GM12891 (cell line): ENCODE measurements at places on chromosomes 11 and 22.

DNA sequence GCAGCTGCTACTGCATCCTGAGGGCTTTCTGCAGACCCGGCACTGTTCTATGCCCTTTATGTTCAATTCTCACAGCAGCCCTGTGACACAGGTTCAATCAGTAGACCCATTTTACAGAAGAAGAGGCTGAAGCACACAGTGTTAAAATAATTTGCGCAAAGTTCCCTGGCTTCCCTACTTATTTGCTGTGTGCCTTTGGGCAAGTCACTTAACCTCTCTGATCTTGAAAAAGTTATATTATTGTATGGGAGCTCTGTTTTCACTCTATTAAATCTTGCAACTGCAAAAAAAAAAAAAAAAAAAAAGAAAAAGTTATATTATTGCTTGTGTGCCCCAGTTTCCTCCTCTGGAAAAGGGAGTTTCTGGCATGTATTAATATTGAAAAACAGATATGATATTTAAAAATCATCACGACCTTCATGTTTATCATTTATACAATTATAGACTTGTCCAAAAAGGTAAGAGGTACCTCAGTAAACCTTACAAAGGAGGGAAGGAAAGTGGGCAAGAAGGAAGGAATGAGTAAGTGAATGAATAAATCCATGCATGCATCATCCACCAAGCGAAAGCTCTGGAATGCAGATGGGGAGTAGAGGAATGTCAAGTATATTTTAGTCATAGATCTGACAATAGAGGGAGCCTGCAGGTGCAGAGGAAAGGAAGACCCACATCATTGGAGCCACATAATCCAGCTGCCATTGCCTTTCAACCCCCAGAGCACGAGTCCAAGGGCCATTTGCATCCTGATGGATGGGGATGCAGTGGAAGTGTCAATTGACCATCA lies 21.2 kb upstream of the ISX start:
- DNase-seq: no peak

DNA sequence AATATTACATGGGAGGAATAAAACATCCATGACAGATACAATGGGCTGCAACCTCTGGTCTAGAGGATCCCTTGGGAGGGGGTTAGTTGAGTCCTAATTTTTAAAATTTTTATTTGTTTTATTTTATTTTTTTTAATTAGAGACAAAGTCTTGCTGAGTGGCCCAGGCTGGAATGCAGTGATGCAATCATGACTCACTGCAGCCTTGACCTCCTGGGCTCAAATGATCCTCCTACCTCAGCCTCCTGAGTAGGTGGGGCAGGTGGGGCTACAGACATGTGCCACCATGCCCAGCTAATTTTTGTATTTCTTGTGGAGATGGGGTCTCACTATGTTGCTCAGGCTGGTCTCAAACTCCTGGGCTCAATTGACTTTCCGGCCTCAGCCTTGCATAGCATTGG lies 43.1 kb downstream of the FDX1 start:
- no peak for DNase-seq

- no peak for DNase-seq
These were observed 21.6 kb downstream of the PHLDB1 start for GRCh38 chr11:118628861-118629549.

GRCh38 chr22:20089226-20089976 lies 9.4 kb downstream of the DGCR8 start:
- DNase-seq: no peak

DNA sequence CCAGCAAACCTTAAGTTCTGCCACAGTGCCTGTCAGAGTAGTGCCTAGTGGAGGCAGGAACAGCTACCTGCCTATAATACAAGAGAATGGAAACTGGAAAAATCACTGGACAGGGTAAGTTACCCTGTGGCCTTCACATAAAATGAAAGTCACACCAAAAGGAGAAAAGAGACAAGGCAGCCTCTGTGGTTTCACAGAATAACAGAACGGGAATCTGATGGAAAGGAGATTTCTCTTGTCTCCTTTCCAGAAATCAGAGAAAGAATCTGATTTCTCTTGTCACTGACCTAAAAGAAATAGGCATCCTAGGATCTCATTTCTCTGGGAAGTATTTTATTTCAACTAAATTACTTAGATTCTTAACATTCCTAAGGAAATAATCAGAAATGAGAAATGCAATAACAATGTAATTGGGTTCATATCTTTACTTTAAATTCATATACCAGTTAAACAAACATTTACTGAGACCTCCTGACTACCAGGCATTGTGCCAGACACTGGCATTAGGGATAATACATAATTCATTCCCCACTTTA lies 41.6 kb downstream of the PRCP start:
- no peak for DNase-seq

GRCh38 chr11:35875466-35875865 lies 68.4 kb upstream of the LDLRAD3 start:
- no peak for DNase-seq

DNA sequence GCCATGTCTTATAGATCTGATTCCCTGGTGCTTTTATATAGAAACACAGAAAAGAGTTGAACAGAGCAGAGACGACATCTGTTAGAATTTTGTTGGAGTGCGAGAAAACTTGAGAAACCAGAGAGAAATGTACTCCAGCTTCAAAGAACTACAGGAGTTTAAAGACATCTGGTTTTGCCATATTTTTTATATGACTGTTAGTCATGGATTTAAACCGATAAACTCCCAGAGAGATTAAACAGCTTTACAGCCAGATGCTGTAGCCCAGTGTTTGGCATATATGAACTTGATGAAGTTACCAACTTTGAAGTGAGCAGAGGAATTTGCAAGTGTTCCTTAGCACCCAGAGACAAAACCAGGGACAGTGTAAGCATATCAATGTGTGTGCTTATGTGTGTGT lies 1083.1 kb downstream of the LRRC4C start:
- no peak for DNase-seq

- DNase-seq: peak; percentile 66
These were observed 728 bp downstream of the TBC1D22A start for GRCh38 chr22:46763051-46763705.
